ENCODE measurements at places on chromosomes 4 and X.

DNA sequence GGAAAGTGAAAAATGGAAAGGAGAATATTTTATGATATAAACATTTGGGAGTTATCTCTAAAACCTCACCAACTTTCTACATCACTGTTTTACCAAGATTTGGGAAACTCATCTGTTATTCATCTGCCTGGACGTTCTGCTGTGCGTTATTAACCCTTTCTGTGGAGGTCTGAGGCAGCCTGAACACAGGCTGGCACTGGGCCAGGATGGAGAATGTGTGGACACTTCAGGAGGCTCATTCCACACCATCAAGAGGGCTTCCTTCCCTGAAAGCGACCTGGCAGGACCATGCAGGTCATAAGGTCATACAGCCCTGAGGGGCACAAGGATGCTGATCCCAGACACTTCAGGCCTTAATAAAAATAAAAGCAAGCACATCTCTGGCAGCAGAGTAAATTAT is 31.2 kb upstream of the TMEM184C start:
- no peak for DNase-seq

- DNase-seq, result no peak
These were observed 86.7 kb downstream of the RFC1 start for GRCh38 chr4:39279416-39279815.

GRCh38 chrX:45140812-45141211 is 59.9 kb downstream of the DIPK2B start:
- no peak for DNase-seq

DNA sequence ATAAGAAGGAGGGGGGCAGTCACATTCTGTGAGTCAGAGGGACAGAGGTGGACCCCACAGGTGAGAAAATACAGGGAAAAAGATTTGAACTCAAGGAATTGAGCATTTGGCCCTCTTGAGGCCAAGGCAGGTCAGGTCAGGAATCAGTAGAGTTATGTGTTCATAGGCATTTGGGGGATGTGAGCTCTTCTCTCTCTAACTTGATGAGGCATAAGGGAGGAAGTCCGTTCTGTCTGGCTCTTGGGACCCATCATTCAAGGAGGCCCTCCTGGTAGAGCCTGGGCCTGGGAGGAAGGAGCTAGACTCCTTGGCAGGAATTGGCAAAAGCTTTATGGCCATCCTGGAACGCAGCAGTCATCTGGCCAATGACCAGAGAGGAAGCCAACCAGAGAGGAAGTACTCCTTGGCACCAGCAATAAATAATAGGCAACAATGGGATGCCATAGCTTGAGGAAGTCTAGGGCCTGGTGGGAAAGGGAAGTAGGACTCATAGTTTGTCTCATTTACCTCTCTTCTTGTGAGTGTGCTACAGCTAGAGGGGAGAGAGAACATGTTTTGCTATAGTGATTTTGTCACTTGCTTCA is 53.0 kb downstream of the MSN start:
- DNase-seq, result no peak

DNA sequence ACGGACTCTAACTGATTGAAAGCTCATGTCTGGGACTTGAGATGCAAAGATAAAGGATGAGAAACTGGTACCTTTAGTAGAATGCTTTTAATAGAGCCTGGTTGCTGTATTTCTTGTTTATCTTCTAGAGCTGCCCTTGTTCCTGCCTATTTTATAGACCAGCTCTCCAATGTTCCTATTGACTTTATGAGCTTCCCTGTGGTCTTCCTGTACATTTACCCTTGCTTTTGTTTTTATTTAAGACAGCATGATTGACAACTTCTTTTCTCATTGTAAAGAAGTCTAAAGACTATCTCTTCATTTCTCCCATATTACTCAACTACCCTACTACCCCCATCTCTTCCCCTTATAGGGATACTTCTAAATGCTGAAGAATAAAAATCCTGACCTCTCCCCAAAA is 174.7 kb downstream of the UGT8 start:
- no peak for DNase-seq
